PC-9 (cell line): ENCODE measurements at places on chromosomes 3 and 15. TPM values are rescaled to one million over a fixed set of nuclear protein-coding genes. Genes with fewer than 3 reads are reported as not detected.

Gene IL20RB
- 3.8 and 7.2 TPM in 2 replicates for total RNA-seq

Gene AP3B2
- not detected in 2 replicates for total RNA-seq

Gene GOLGA6L4
- 1.8 and 2.3 TPM in 2 replicates for total RNA-seq

Gene WDR48
- total RNA-seq: 26.0 and 31.2 TPM in 2 replicates

Gene CAV3
- 0.24 TPM in 1 of 2 replicates, not detected in the other for total RNA-seq

- no peak for DNase-seq
Observed at GRCh38 chr15:44554934-44555723, 18.2 kb downstream of the EIF3J start.

GRCh38 chr15:45263854-45264253 is 11.8 kb downstream of the SLC28A2 start:
- no peak for DNase-seq

DNA sequence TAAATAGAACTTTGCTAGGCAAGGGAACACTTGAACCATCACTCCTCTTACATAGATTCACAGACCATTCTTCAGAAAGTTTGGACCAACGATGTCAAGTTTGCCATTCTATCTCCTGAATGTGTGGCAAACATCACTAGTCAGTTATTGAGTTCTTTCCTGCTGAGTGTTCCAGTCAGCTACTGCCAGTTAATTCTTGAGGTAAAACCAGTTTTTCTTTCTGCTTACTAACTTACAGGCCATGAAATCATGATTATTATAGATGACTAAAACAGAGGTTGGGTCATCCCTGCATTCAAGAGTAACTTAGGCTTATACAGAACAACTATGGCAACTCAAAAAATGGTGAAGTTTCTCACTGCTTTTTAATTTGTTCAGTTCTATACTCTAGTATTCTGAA is 88.2 kb downstream of the AP4E1 start:
- DNase-seq: peak; percentile 40

- DNase-seq: no peak
Observed at GRCh38 chr3:124800511-124801258, 70.4 kb downstream of the UMPS start.

DNA sequence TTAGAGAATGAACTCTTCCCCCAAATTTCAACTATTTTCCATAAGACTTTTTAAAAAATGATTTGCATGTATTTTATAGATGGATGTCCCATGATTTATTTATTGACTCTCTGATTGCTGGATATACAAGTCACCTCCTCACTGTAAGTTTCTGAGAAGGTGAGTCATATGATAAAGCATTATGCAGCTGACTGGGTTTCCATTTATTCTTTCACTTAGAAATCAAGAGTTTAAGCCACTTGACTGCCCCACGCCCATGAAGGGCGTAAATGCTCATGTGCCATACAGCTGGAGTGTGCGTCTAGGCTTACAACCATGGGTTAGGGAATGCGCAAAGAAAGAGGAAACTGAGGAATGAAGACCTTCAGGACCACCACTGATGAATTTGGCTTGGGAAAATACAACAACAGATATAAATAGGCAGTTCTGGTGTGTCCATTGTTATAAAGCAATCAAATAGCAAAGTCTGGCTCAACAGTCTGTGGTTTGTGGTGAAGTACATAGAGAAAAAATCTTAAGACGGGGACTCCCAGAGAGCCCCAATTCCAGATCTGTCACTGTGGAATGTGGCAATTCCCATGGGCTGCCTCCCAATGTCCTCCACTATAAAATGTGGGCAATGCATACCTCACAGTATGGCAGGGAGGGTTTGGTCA is 20.3 kb downstream of the SLCO2A1 start:
- no peak for DNase-seq

- DNase-seq: no peak
Observed at GRCh38 chr3:191528589-191528988, 67.6 kb downstream of the PYDC2 start.

GRCh38 chr3:186471771-186472170 is 72.4 kb downstream of the CRYGS start:
- no peak for DNase-seq

DNA sequence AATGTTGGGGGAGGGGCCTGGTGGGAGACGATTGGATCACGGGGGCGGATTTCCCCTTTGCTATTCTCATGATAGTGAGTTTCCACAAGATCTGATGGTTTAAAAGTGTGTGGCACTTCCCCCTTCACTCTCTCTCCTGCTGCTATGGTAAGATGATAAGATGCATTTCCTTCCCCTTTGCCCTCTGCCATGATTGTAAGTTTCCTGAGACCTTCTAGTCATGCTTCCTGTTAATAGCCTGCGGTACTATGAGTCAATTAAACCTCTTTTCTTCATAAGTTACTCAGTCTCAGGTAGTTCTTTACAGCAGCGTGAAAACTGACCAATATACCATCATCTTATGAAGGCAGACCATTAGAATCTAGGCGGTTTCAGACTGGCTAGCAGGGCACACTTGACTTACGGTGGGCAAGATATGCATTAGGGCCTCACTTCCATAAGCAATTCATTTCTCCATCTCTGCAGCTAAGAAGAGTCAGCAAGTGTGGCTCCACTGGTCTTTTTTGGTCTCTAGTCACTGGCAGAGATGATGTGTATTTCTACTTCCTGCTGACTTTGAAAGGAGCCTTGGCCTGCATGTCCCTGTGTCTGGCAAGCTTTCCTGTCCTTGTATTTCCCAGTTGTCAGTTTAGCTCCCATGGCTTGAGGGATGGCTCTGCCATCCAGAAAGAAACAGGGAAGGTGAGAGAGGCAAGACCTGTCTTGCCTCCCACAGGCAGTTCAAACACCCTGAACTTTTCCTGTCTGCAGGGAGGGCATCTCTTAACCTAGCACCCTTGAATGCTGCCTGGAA is 109.0 kb upstream of the ADAMTS9 start:
- DNase-seq: no peak

DNA sequence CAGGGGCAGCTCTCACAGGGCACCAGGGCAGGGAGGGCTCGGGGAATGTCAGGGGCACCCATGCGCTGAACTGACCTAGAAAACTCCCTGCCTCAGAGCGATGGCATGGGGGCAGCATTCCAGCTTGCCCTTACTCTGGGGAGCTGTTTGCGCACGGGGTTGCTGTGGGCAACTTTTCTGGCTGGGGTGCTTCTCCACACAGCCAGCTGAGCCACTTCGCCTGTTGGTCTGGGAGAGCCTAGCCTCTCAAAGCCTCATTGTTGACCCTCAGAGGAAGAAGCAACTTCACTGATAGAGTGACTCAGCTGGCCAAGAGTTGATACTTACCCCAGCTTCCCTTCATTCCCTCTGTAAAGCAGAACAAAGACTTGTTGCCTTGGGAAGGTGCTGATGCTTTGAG is 42.6 kb upstream of the MRPS22 start:
- DNase-seq: peak; percentile 68

- no peak for DNase-seq
Observed at GRCh38 chr15:38436993-38437392, 16.9 kb upstream of the FAM98B start.

DNA sequence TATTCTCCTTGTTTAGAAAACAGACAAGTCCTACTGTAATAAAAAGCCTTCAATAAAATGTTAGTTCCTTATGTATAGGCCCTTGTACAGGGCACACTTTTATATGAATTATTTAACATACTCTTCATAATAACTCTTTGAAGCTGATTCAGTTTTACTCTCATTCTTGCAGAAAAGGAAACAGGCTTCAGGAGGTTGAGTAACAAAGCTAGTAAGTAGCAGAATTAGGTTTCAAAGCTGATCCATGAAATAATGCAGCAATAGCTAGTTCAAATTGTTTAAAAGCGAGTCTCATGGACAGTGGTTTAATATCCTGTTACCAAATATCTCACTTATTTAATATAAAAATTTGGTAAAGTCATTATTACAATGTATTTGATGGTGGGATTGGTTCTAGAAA is 25.0 kb downstream of the TCF12 start:
- DNase-seq: no peak

DNA sequence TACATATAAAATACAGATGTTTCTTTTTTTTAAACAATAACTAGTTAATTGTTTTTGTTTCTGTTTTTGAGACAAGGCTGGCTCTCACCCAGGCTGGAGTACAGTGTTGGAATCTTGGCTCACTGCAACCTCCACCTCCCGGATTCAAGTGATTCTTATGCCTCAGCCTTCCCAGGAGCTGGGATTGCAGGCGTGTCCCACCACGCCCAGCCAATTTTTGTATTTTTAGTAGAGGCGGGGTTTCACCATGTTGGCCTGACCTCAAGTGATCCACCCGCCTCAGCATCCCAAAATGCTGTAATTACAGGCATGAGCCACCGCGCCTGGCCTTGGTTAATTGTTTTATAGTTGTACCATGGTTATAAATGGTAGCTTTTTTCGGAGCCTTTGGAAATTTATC is 72.3 kb downstream of the PIAS1 start:
- no peak for DNase-seq

DNA sequence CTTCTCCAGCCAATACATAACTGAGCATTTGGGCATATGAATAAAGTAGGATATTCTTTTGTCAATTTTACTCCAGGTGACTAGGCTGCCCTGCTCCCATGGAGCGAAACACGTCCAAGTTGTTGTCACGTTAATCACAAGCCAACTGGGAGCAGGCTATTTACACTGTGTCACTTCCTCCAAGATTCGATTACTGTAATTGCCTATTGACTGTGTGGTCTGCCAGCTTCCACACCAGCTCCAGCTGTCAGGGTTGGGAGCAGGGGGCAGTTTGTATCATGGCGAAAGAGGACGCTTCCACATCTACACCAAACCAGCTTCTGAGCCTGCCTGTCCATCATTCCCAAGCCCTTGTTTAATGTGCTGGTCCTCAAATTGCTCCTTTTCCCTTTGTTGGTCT is 89.2 kb upstream of the RORA start:
- DNase-seq: no peak
